GM12865 (cell line): ENCODE measurements at places on chromosomes 6 and 20.

DNA sequence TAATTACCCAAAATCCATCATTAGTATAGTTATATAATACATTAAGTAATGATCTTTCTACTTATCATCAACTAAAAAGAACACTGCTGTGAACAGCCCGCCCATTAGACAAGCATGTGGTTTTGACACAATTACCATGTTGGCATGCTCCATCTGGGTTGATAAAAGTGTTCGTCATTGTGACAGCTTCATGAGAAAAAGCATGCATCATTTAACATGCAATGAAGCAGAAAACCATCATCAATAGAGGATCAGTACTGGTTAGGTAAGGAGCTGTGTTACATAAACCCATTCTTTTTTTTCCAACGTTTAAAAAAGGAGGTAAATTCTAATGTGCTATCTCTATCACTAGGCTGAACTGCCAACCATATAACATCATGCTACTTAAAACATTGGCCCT is 101.9 kb downstream of the EPB41L2 start:
- peak; percentile 6 for DNase-seq

DNA sequence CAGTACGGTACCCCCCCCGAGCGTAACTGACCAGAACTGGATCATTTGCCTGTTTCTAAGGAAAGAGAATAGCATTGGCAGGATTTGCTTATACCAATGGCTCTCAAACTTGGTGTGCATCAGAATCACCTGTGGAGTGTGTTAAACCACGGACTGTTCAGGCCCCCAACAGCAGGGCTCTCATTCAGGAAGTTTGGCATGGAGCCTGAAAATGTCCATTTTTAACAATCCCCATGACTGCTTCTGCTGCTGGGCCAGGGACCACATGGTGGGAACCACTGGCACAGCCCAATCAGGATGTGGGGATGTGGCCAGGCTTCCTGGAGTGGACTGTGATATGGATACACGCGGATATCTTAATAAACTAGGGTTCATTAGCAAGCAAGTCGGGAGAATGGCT is 53.9 kb downstream of the GTF2H5 start:
- DNase-seq: no peak

GRCh38 chr6:154154389-154154967 is 115.4 kb downstream of the OPRM1 start:
- peak; percentile 84 for DNase-seq

- DNase-seq: peak; percentile 19
These were observed 793 bp upstream of the HDAC2 start for GRCh38 chr6:113971741-113972140.

DNA sequence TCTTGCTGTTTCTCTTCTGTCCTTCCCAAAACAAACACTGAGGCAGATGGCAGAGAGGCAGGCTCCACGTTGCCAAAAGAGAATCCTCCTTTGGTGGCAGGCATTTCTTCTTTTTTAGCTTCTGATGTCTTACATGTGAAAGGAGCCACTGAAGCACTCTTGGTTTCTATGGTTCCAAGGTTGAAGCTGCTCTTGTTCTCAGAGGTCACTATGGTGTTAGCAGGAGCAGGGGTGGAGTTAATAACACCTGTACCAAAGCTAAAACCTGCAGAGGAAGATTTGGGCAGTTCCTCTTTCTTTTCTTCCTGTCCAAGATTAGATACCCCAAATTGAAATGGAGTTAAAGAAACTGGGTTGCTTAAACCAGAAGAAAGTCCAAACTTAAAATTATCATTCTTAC is 28.8 kb downstream of the FAM8A1 start:
- DNase-seq: peak; percentile 48

- DNase-seq: no peak
These were observed 517.0 kb downstream of the LMBRD1 start for GRCh38 chr6:69279805-69280204.

- no peak for DNase-seq
These were observed 28.9 kb upstream of the CD83 start for GRCh38 chr6:14088600-14089192.
